SK-MEL-5 (cell line): ENCODE measurements at places on chromosomes 3 and 15.
A peak's percentile ranks its signal among the peaks of the same experiment; 100 is the strongest.

DNA sequence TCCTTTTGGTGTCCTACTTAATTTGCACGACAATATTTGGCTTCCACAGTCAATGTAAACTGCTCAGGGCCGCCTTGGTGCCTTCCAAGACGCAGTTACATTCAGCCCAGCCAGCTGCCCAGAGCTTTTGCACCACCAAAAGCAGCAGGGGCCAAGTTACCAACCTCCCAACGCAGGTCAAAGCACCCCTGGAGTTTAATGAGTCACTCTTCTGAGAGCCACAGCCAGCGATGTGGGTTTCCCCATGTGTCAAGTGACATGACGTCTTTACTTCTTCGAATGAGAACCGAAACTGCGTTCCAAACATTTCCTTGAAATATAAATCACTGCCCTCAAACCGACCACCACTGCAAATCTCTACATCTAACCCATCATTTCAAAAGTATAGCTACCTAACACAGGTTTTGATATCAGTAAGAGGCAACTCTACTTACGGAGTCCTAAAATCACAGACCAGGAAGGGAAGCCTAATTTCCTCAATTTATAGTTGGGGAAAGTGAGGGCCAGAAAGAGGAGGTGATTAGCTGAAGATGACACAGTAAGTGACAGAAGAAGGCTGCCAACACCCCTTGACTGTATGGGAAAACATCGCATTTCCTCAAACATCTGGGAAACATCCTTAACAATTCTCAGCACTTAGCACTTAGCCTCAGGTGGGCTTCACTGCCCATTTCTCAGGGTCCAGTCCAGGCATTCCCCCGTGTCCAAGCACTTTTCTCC, 24.5 kb downstream of the MB21D2 start:
- DNase-seq: peak; percentile 61

DNA sequence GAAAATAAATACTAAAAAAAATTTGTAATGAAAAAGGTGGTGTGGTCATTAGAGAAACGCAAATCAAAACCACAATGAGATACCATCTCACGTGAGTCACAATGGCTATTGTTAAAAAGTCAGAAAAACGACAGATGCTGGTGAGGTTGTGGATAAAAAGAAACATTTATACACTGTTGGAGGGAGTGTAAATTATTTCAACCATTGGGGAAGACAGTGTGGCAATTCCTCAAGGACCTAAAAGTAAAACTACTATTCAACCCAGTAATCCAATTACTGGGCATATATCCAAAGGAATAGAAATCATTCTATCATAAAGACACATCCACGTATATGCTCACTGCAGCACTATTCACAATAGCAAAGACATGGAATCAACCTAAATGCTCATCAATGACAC, 120.3 kb downstream of the MYO9A start:
- DNase-seq: no peak

GRCh38 chr15:62938825-62939224, 103.7 kb upstream of the TPM1 start:
- DNase-seq: no peak

DNA sequence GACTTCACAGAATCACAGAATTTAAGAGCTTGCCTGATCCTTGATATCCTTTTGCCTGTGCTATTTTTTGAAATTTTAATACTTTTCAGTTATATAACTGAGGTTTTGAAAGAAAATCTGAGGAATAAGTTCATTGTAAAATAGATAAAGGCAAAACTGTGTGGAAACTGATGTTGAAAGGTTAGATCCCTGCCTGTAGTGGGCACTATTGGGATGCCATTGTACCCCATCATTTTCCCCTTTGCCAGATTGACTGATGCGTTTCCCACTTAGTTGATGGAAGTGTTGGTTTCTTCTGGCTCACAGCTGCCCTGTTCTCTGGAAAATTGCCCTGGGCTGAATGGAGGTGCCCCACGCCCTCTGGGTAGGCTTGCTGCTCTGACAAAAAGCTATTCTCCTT, 387.9 kb downstream of the RBMS3 start:
- no peak for DNase-seq

GRCh38 chr15:66474135-66474534, 23.4 kb downstream of the SNAPC5 start:
- DNase-seq: no peak

- no peak for DNase-seq
These were observed 945 bp upstream of the PLA2G4F start for GRCh38 chr15:42157381-42157780.
